ENCODE measurements at places on chromosomes 4 and X.

DNA sequence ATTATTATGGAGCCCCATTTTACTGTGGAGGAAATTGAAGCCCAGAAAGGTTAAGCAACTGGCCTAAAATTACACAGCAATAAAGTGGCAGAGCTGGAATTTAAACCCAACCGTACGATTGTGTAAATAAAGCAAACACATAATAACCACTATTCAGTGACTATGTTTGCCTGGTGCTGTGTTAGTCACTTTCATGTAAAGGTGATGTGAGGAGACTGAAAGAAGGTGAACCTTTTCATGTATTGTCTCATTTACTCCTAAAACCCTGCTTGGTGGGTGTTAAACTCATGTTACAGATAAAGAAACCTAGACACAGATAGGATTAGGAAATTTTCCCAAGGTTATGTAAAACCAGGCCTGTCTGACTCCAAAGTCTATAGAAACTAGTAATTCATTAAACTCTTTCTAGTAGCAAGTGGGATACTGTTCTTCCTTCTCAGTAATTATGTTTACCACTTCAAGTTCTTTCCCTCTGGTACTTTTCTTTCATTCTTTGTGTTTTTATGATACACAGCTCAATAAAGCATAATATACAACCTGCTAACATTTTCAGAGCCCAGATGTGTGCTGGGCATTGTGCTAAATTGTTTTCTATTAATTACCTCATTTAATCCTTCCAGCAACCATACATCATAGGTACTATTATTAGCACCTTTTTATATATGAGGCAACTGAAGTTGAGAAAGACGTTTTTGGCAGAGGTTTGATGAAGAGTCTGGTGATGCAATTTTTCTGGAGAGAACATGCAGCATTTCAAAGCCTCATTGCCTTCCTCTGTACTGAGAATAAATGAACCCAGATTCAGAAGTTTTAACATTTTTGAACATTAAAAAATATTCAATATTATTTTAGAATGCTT, 202.7 kb downstream of the SPRY1 start:
- peak overlapping the region; percentile 32 for H3K27ac ChIP-seq
- H3K4me1 ChIP-seq: peaks cover 7% of the 10 kb centered on the region
- H3K4me3 ChIP-seq: no peak overlapping the region
- no peaks in the 10 kb centered on the region for H3K27me3 ChIP-seq
- H3K36me3 ChIP-seq: no peaks in the 10 kb centered on the region
- no peak for DNase-seq

DNA sequence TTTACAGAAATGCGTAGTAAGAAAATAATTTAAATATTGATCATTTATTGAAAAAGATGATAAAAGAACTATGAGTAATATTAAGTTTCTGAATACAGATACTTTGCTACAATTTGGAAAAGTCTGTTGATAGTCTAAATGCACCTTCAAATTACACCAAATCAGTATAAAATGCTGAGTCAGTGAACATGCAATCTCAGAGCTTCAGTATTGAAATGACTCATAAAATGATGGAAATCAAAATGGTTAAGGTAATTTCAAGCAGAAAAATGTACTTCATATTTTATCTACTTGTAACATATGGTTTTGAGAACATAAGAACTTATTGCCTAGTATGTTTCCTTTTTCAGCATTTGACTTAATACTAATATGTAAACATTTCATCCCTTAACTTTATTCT, 448.2 kb downstream of the PCDH10 start:
- H3K36me3 ChIP-seq: no peaks in the 10 kb centered on the region
- no peak overlapping the region for H3K4me3 ChIP-seq
- no peak overlapping the region for H3K27ac ChIP-seq
- no peaks in the 10 kb centered on the region for H3K4me1 ChIP-seq

DNA sequence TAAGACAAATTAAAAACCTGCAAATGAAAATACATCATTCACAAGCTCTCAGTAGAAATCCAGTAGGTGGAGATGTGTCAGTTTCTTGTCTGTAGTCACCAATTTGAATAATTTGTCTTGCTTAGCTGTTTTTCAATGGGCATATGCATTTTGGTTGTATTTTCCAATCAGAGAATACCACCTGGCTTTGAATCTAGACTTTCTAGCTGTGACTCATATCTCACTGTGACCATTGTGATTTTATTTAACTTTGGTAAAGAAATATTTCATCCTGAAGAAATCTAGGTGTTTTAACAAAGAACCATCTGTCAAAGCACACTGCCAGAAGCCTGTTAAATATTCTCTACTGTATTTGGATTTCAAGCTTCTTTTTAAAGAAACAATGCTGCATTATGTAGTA, 1650.6 kb upstream of the IGFBP7 start:
- H3K27ac ChIP-seq: no peak overlapping the region
- no peak for DNase-seq
- H3K36me3 ChIP-seq: no peaks in the 10 kb centered on the region
- H3K4me3 ChIP-seq: no peak overlapping the region
- H3K4me1 ChIP-seq: no peaks in the 10 kb centered on the region

DNA sequence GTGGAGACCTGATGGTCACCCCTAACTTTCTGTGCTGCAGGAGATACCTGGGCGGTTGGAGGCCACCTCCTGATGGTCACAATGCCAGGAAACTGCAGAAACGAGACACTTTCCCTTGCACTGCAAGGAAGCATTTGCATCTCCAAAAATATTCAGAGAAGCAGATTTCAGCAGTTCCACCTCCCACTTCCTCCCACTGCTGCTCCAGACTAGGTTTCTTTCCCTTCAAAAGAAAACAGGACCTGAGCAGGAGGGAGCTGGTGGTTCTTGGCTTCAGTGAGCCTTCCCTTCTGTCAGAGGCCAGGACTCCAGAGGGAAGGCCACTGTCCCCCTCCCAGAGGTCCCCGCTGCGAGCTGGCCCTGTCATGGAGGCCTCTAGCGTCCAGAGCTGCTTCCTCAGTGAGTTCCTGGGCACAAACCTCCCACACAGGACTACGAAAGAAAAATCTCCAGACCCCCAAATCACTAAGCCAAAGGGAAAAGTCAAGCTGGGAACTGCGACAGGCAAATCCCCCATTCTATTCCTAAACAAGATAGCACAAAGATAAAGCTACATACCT, 35.9 kb downstream of the GPM6B start:
- H3K27ac ChIP-seq: peak overlapping the region; percentile 2
- H3K4me3 ChIP-seq: no peak overlapping the region
- DNase-seq: no peak

DNA sequence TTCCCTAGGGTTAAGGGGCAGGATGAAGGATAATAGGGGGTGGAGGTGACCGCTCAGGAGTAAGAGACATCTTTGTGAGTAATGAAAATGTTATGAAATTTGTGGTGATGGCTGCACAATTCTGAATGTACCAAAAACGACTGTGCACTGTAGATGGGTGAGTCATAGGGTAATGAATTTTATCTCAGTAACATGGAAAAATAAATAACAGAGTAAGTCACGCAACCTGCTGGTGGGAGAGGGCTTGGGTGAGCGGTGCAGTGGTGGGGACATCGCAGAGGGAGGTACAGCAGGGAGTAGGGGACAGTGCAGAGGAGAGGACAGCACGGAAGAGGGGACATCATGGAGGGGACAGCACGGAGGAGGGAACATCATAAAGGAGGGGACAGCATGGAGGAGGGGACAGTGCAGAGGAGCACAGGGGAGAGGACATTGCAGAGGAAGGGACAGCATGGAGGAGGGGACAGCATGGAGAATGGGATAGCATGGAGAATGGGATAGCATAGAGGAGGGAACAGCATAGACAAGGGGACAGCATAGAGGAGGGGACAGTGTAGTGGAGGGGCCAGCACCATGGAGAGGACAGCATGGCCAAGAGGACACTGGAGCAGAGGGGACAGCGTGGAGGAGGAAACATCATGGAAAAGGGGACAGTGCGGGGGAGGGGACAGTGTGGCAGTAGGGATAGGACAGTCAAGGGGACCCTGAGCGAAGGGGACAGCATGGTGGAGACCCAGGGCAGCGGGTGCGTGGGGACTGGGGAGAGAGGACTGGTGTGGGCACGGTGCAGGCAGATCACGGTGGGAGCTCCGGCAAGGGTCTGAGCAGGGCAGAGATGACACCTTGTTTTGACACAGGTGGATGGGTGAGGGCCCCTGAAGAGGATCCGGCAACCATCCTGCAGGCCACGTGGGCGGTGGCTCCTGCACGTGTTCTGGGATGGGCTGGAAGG, 68.5 kb upstream of the MXD4 start:
- peaks cover 5% of the 10 kb centered on the region for H3K36me3 ChIP-seq
- H3K4me1 ChIP-seq: peaks cover 6% of the 10 kb centered on the region
- DNase-seq: no peak

- peak overlapping the region; percentile 46 for H3K27ac ChIP-seq
- H3K36me3 ChIP-seq: peaks cover 16% of the 10 kb centered on the region
- H3K4me3 ChIP-seq: no peak overlapping the region
- no peaks in the 10 kb centered on the region for H3K27me3 ChIP-seq
- DNase-seq: no peak
Measured at GRCh38 chrX:123685232-123685631, 47.6 kb downstream of the THOC2 start.

DNA sequence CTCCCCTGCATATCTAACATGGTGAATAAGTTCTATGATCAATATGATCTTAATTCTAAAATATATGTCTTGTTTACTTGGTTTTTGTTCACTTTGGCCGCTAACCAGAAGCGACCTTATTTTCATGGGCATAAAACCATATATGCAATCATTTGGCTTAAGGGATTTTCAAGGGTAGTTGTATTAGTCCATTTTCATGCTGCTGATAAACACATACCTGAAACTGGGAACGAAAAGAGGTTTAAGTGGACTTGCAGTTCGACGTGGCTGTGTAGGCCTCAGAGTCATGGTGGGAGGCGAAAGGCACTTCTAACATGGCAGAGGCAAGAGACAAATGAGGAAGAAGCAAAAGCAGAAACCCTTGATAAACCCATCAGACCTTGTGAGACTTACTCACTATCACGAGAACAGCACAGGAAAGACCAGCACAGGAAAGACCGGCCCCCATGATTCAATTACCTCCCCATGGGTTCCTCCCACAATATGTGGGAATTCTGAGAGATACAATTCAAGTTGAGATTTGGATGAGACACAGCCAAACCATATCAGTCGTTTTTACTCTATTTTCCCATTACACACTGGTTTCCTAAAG, 114.3 kb upstream of the CPEB2 start:
- DNase-seq: no peak
- H3K4me1 ChIP-seq: no peaks in the 10 kb centered on the region
- H3K36me3 ChIP-seq: peaks cover 2% of the 10 kb centered on the region
- no peak overlapping the region for H3K27ac ChIP-seq
- no peak overlapping the region for H3K4me3 ChIP-seq
- H3K27me3 ChIP-seq: no peaks in the 10 kb centered on the region

DNA sequence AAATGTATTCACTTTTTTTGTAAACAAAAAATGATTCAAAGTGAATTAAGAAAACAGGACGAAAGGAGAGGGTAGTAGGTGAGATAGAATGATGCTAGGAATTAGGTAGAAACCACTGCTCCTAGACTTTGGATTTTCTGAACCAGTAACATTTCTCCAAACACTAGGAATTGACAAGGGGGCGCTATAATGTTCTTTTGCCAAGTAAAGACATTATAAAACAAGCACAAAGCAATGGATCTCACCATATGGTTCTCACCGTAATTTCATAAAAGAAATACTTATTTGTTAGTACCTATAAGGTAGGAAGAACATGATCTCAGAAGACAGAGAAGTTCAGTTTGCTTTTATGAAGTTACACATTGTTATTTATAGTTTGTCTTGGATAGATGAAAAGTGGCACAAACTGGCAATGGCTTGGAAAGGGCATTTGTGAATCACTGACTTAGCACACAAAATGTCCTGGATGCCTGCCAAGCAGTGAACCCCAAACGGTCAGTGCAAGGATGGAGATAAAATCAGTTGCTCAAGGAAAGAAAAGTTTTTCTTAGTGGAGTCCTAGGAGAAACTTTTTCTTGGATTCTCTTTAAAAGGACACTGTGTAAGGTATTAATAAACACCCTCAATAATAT, 8.1 kb upstream of the TBC1D1 start:
- H3K4me1 ChIP-seq: no peaks in the 10 kb centered on the region
- H3K36me3 ChIP-seq: peaks cover 1% of the 10 kb centered on the region
- no peak for DNase-seq
- H3K4me3 ChIP-seq: no peak overlapping the region
- H3K27me3 ChIP-seq: no peaks in the 10 kb centered on the region
- H3K27ac ChIP-seq: no peak overlapping the region

GRCh38 chr4:10115797-10116568, 616 bp downstream of the WDR1 start:
- H3K27ac ChIP-seq: peak overlapping the region; percentile 96
- H3K4me1 ChIP-seq: peaks cover 63% of the 10 kb centered on the region
- H3K4me3 ChIP-seq: peak overlapping the region; percentile 98
- DNase-seq: peak; percentile 47
- no peaks in the 10 kb centered on the region for H3K27me3 ChIP-seq

DNA sequence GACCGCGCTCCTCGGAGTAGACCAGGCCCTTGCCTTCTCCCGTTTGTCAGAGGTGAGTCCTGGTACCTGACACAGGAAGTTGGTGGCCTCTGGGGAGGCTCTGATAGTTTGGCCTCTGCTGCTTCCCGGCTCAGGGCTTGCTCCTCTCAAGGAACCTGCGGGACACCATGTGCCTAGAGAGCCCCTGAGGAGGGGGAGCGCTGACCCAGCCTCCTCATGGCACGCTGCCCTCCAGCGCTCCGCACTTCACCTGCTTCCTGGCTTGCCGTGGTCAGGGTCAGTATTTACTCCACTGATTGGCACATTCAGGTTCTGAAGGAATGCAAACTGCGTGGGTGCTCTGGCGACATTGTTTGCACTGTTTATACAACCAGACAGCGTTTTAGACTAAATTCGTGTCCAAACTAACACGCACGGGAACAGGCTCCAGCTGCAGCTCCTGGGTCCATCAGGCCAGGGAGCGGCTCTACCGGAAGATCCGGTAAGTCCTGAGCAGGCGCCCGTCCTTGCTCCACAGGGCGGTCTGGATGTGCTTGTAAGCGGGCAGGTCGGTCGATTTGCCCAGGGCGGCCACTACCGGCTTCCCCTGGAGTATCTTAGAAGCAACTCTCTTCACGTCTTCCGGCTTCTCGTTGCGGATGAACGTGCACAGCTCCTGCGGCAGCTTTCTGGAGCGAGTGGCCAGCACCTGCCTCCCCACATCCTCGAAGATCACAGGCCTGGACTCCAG, 121.6 kb upstream of the GRID2 start:
- DNase-seq: no peak
- no peaks in the 10 kb centered on the region for H3K4me1 ChIP-seq
- peaks cover 4% of the 10 kb centered on the region for H3K36me3 ChIP-seq
- no peak overlapping the region for H3K27ac ChIP-seq

DNA sequence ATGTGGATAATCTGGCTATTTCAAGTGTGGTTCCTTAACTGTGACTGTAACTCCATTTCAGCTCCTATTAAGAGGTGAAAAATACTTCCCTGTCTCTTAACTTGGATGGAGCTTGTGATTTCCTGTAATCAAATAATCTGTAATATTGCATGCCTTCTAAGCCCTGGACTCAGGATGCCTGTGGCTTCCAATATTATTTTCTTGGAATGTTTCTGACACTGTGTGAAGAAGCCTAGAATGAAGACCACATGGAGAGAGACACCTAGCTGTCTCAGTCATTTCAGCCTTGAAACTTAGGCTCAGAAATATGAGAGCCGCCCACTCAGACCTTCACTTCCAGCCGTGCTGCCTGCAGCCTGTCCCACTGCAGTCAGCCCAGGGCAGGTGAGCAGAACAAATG, 544.3 kb downstream of the TRIML1 start:
- H3K4me1 ChIP-seq: no peaks in the 10 kb centered on the region
- no peak overlapping the region for H3K4me3 ChIP-seq
- no peak for DNase-seq
- H3K36me3 ChIP-seq: no peaks in the 10 kb centered on the region
- H3K27me3 ChIP-seq: no peaks in the 10 kb centered on the region

Measured in central memory CD8-positive, alpha-beta T cell (primary cell).